ENCODE measurements at places on chromosomes 16 and 17. TPM values are rescaled to one million over a fixed set of nuclear protein-coding genes. Genes with fewer than 3 reads are reported as not detected.
A peak's percentile ranks its signal among the peaks of the same experiment; 100 is the strongest.

- peaks cover 48% of the 10 kb centered on the region for H3K36me3 ChIP-seq
- H3K27me3 ChIP-seq = no peaks in the 10 kb centered on the region
- DNase-seq = no peak
- H3K4me1 ChIP-seq = peaks cover 6% of the 10 kb centered on the region
- no peak overlapping the region for H3K4me3 ChIP-seq
Measured at GRCh38 chr17:42509841-42510240, 26.2 kb upstream of the NAGLU start.

GRCh38 chr17:68314916-68315535, 23.7 kb downstream of the ARSG start:
- H3K36me3 ChIP-seq = no peaks in the 10 kb centered on the region
- H3K4me3 ChIP-seq = no peak overlapping the region
- peaks cover 22% of the 10 kb centered on the region for H3K4me1 ChIP-seq
- no peak for DNase-seq
- H3K27ac ChIP-seq = no peak overlapping the region

- H3K36me3 ChIP-seq = no peaks in the 10 kb centered on the region
- no peaks in the 10 kb centered on the region for H3K4me1 ChIP-seq
- no peaks in the 10 kb centered on the region for H3K27me3 ChIP-seq
- no peak overlapping the region for H3K4me3 ChIP-seq
- no peak for DNase-seq
- no peak overlapping the region for H3K27ac ChIP-seq
Measured at GRCh38 chr17:12358477-12358876, 307.2 kb upstream of the MYOCD start.

CCL4 gene
- total RNA-seq = 0.36 TPM

USP43 gene
- total RNA-seq = under 0.01 TPM

LPO gene
- not detected for total RNA-seq

GRCh38 chr16:87754535-87754934, 11.3 kb downstream of the KLHDC4 start:
- no peak overlapping the region for H3K27ac ChIP-seq
- peak; percentile 48 for DNase-seq
- H3K27me3 ChIP-seq = no peaks in the 10 kb centered on the region
- H3K4me1 ChIP-seq = no peaks in the 10 kb centered on the region

GRCh38 chr16:84840687-84841627, 21.2 kb downstream of the CRISPLD2 start:
- no peak overlapping the region for H3K4me3 ChIP-seq
- H3K4me1 ChIP-seq = peaks cover 35% of the 10 kb centered on the region
- H3K27me3 ChIP-seq = no peaks in the 10 kb centered on the region

DNA sequence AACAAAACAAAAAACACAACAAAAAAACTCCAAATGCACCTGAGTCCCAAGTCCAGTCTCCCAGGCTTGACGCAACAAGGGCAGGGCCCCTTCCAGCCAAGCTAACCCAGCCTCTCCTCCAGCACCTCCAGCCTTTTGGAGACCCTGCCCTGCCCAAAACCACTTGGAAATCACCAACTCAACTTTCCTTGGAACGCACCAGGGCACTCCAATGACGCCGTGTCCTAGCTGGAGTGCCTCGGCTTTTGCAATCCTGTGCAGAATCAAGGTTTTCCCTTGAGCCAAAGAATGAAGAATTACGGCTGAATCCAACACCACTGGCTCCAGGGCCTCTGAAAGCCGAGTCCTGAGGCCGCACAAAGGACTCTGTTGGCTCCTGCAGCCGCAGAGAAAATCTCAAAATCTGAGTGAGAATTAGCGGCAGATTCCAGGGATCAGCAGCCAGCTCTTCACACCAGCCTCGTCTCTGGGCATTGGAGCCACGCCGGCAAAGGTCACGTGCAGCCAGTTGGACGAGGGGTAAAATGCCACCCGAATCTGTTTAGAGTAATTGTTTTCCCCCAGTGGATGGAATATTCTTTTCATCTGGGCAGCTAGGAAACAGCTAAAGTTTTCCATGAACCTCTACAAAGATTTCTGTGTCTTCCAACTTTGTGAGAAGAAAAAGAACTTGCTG, 9.7 kb upstream of the BAIAP2 start:
- no peak overlapping the region for H3K27ac ChIP-seq
- no peak overlapping the region for H3K4me3 ChIP-seq
- H3K27me3 ChIP-seq = peaks cover 40% of the 10 kb centered on the region
- no peaks in the 10 kb centered on the region for H3K36me3 ChIP-seq

DNA sequence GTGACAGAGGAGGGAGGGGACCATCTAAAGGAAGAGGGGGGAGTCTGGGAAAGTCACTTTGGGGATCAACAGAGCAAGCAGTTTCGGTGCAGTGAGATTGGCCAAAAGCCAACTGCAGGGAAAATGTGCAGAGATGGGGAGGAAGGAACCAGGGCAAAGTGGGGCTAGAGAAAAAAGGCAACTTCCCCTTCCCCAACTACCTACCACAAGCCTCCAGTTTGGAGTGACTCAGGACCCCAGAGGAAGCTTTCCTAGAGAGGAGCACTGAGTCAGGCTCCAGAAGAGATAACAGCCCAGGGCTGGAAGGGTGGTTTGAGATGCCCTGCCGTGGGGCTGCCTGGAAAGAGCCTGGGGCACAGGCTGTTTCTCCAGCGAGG, 6.9 kb upstream of the CD300LD start:
- no peak for DNase-seq
- no peaks in the 10 kb centered on the region for H3K4me1 ChIP-seq
- H3K4me3 ChIP-seq = no peak overlapping the region
- peaks cover 23% of the 10 kb centered on the region for H3K27me3 ChIP-seq

GRCh38 chr16:73000020-73000906, 47.7 kb downstream of the ZFHX3 start:
- no peaks in the 10 kb centered on the region for H3K27me3 ChIP-seq
- no peak overlapping the region for H3K27ac ChIP-seq
- H3K36me3 ChIP-seq = no peaks in the 10 kb centered on the region
- H3K4me1 ChIP-seq = peaks cover 21% of the 10 kb centered on the region
- DNase-seq = no peak

DNA sequence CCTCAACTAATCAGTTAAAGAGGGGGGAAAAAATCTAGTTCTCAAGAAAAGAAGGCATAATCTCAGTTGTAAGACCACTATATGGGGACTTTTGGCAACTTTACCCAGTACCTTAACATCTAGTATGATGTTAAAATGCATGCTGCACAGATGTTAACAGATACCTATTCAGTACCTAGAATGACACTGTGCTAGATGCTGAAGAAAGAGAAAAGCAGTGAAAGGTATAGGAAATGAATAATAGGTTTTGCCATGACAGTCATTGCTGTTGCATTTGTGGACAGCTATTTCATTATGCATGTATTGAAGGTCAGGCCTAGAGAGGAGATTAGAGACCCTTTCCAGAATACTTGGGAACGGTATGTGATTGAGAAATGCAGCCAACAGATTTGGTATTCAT, 34.5 kb downstream of the PIGL start:
- H3K4me1 ChIP-seq = peaks cover 25% of the 10 kb centered on the region
- no peak overlapping the region for H3K4me3 ChIP-seq
- no peaks in the 10 kb centered on the region for H3K27me3 ChIP-seq

- H3K4me1 ChIP-seq = peaks cover 8% of the 10 kb centered on the region
- peak overlapping the region; percentile 71 for H3K4me3 ChIP-seq
- DNase-seq = peak; percentile 89
- H3K27me3 ChIP-seq = no peaks in the 10 kb centered on the region
Measured at GRCh38 chr17:63698886-63699637, 863 bp downstream of the LIMD2 start.

GRCh38 chr17:46815474-46816353, 2.8 kb downstream of the WNT3 start:
- peaks cover 10% of the 10 kb centered on the region for H3K4me1 ChIP-seq
- H3K27ac ChIP-seq = no peak overlapping the region
- DNase-seq = peak; percentile 87
- peaks cover 60% of the 10 kb centered on the region for H3K27me3 ChIP-seq

- no peaks in the 10 kb centered on the region for H3K36me3 ChIP-seq
- H3K4me1 ChIP-seq = no peaks in the 10 kb centered on the region
- no peak overlapping the region for H3K4me3 ChIP-seq
- peaks cover 80% of the 10 kb centered on the region for H3K27me3 ChIP-seq
Measured at GRCh38 chr16:86476956-86477534, 33.3 kb upstream of the FOXF1 start.

GRCh38 chr17:30239089-30239462, 3.6 kb upstream of the SLC6A4 start:
- no peak overlapping the region for H3K27ac ChIP-seq
- H3K27me3 ChIP-seq = peaks cover 44% of the 10 kb centered on the region
- peaks cover 19% of the 10 kb centered on the region for H3K4me1 ChIP-seq
- H3K36me3 ChIP-seq = no peaks in the 10 kb centered on the region

DNA sequence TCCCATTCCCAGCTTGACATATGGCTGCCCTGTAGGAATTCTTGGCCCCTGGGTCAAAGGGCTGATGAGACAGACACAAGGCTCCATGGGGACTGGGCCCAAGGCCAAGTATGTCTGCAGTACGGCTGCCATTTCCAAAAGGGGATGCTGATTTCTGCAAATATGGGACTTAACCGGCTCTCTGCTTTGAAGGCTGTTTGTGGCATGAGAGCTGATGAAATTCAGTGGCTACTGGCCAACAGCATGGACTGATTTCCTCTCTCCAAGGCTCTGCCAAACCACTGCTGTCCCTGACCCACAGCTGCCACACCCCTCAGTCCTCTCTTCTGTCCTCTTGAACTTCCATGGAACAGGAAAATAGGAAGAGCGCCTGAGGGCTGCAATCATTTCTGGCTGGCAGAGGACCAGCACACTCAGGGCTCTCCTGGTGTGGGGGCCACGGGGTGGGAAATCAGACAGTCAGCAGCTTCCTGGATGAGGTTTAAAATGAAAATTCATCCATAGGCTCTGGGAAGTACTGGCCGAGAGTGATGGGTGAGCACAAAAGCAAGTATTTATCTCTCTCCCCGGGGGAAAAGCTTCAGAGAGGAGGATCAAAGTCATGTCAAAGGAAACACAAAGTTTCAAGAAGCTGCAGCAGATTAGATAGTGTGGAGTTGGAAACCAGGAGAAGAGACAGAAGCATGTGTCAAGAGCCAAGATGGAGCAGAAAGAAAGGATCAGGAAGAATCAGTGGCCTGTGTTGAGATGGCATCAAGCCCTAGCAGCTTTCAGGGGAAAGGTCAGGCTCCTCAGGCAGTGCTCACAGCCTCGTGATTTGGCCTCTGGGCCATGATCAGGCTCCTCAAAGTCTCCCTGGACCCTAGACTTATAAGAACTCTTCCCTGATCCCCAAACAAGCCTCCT, 64.1 kb upstream of the SREBF1 start:
- H3K4me1 ChIP-seq = peaks cover 16% of the 10 kb centered on the region
- H3K36me3 ChIP-seq = peaks cover 43% of the 10 kb centered on the region
- DNase-seq = peak; percentile 97
- peak overlapping the region; percentile 54 for H3K27ac ChIP-seq
- peak overlapping the region; percentile 35 for H3K4me3 ChIP-seq

CSF3 gene
- not detected for total RNA-seq

DNAAF8 gene
- 2.7 TPM for total RNA-seq

ITGA2B gene
- not detected for total RNA-seq

GRCh38 chr16:51994597-51994996, 552.3 kb downstream of the TOX3 start:
- DNase-seq = no peak
- no peaks in the 10 kb centered on the region for H3K27me3 ChIP-seq
- no peak overlapping the region for H3K27ac ChIP-seq
- H3K36me3 ChIP-seq = no peaks in the 10 kb centered on the region
- H3K4me3 ChIP-seq = no peak overlapping the region

TEX14 gene
- total RNA-seq = under 0.01 TPM

GRCh38 chr16:8062677-8063076, 527.6 kb downstream of the TMEM114 start:
- no peak for DNase-seq
- H3K27ac ChIP-seq = no peak overlapping the region
- no peaks in the 10 kb centered on the region for H3K4me1 ChIP-seq
- no peaks in the 10 kb centered on the region for H3K27me3 ChIP-seq
- no peak overlapping the region for H3K4me3 ChIP-seq

PSMC3IP gene
- 1.8 TPM for total RNA-seq

MPO gene
- under 0.01 TPM for total RNA-seq

DNA sequence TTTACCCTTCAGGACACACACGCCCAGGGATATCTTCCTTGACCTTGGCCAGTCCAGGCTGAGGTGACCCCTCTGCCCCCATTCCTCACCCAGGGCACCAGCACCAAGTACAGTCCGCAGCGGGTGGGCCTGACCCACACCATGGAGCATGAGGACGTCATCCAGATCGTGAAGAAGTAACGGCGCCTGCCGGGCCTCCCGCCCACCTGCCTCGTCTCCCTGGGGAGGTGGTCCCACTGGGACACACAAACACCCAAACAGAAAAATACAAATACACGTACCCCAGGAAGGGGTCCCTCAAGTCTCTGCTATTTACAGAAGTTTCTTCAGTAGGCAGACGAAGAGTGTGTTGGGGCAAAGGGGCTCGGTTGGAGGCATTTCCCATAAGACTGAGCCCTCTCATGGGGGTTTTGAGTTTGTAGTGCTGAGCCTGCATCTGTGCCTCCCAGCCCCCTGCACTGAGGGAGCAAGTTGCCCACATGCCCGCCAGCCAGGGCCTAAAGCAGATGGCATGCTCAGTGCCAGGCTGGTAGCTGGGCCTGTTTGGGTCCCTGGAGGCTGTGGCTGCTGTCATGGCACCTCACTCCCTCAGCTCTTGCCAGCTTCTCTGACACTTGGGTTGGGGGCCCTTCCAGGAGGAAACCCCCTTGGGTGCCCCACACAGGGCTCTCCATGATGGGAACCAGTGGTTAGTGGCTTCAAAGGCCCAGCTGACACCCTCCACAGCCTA, 1.3 kb upstream of the MYO15A start:
- H3K27ac ChIP-seq = no peak overlapping the region
- no peaks in the 10 kb centered on the region for H3K4me1 ChIP-seq
- peaks cover 4% of the 10 kb centered on the region for H3K36me3 ChIP-seq
- H3K27me3 ChIP-seq = no peaks in the 10 kb centered on the region
- H3K4me3 ChIP-seq = no peak overlapping the region

TBC1D10B gene
- total RNA-seq = 26.5 TPM

MRPS7 gene
- total RNA-seq = 43.6 TPM

SNRNP25 gene
- total RNA-seq = 9.4 TPM

CDK10 gene
- 24.8 TPM for total RNA-seq

DNA sequence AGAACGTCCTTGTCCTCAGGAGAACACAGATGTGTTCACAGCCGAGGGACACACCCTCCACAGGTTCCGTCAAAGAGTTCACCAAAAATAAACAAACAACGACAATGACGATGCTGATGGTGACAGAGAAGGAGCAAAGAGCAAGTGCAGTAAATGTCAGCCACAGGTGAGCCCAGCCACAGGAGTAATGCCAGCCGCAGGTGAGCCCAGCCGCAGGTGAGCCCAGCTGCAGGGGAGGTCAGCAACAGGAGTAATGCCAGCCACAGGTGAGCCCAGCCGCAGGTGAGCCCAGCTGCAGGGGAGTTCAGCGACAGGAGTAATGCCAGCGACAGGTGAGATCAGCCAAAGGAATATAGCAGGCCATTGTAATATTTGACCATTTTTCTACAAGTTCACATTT, 315.2 kb downstream of the FOXL1 start:
- peaks cover 9% of the 10 kb centered on the region for H3K27me3 ChIP-seq
- no peak for DNase-seq
- H3K4me3 ChIP-seq = no peak overlapping the region
- H3K36me3 ChIP-seq = no peaks in the 10 kb centered on the region

PHKG2 gene
- total RNA-seq = 20.3 TPM
